ENCODE measurements at places on chromosomes 7 and 10. TPM values are rescaled to one million over a fixed set of nuclear protein-coding genes. Genes with fewer than 3 reads are reported as not detected.

NDUFA5 gene
- 30.8 TPM for total RNA-seq

RSBN1L gene
- total RNA-seq = 11.6 TPM

SAMD9L gene
- 5.2 TPM for total RNA-seq

HSPA12A gene
- total RNA-seq = 4.5 TPM

MGMT gene
- 28.2 TPM for total RNA-seq

SLC29A4 gene
- total RNA-seq = 13.9 TPM

EVX1 gene
- not detected for total RNA-seq

EGFR gene
- total RNA-seq = 31.8 TPM

PON3 gene
- total RNA-seq = 60.0 TPM

DNA sequence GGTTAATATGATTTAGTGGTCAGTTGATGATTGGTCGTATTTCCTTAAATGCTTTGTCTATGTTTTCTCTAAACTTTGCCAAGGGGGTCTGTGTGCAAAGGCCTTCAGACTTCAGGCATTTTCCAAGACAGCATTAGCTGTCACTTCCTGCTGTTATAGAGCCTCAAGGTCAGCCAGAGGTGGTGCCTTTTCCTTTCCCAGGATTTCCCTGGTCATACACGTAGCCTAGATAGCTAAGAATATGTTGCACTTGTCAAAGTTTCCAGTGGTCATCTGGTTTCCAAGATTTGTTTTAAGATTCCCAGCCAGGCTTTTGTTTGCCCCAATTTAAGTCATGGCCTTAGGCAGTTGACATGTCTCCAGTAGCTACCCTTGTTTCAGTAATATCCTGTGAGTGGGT lies 133.2 kb upstream of the IGFBP3 start:
- DNase-seq = no peak

- DNase-seq = no peak
Observed at GRCh38 chr7:139749545-139749944, 28.3 kb downstream of the HIPK2 start.

DNA sequence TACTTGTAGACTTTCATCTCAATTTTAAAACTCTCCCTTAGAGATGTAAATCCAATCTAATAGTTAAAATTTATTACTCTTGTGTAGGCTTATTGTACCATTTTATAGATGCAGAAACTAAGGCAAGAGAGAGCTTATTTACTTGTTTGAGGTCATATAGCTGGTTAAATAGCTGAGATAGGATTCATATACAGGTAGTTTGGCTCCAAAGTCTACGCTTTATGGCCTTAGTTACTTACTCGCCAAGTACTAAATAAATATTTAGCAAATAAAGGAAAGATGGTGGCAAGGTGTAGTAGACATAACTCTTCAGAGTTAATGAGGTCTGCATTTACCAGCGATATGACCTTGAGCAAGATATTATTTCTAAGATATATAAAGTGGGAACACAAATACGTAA lies 86.8 kb downstream of the HBP1 start:
- no peak for DNase-seq

- DNase-seq = no peak
Observed at GRCh38 chr10:5862360-5862961, 27.2 kb downstream of the ANKRD16 start.

GRCh38 chr7:152511736-152512135 lies 75.9 kb upstream of the KMT2C start:
- no peak for DNase-seq

GRCh38 chr7:47952224-47952623 lies 4.0 kb upstream of the PKD1L1 start:
- no peak for DNase-seq

DNA sequence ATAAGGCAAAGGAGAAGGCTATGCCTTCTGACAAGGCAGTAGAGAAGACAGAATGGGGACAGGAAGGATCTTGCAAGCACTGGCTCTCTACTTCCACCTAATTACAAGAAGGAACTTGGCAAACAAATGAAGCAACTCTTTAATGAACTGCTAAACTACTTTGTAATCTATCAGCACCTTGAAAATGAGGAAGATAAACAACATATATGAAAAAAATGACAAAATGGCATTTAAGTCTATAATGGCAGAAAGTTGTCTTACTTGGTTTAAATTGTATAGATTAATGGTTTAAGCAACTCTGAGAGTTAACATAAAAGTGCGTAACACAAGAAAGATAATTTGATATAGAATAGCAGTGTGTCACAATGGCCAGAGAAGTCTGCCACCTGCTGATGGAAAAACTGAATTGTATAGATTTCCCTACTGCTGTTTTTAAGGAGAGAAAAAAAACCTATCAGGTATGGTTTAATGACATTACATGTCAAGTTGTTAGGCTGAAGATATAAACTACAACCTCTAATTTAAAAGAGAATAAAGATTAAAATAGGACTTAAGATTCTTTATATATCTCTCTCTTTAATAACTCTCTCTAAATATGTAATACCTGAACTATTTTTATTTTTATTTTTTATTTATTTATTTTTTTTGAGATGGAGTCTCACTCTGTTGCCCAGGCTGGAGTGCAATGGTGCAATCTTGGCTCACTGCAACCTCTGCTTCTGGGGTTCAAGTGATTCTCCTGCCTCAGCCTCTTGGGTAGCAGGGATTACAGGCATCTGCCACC lies 11.8 kb downstream of the NT5C3A start:
- DNase-seq = no peak

DNA sequence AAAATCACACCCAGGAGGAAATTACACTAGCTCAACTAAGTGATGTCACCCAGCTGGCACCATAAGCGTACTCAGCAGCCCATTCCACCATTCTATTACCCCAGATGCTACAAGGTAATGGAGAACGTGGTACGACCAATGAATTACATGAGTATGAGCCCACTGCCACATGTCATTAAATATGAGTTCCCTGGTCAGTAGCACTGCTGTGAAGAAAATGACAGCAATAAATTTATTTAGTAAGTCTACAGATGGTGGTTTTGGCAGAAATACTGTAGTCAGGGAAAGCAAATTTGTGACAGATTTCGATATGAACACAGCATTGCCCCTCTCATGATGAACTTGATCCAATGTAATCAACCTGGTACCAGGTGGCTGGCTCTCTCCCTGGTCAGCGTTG lies 154.2 kb downstream of the VWC2 start:
- no peak for DNase-seq

DNA sequence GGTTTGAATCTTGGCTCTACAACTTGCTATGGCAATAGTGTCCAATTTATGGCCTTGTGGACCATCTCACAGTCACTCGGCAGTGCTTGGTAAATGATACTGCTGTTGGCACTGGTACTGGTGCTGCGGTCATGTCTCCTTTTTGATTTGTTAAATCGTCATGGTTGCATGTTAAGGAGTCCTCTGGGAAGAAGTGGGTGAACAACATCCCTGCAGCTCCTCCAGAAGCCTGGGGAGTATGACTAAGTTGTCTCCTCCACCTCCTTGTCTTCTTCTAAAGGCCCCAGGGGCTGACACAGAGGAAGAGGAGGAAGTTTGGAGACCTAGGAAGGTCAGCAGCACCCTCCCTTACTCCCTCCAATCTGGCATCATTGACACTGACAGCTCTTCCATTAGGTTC lies 8.5 kb downstream of the ITPRIP start:
- no peak for DNase-seq

DNA sequence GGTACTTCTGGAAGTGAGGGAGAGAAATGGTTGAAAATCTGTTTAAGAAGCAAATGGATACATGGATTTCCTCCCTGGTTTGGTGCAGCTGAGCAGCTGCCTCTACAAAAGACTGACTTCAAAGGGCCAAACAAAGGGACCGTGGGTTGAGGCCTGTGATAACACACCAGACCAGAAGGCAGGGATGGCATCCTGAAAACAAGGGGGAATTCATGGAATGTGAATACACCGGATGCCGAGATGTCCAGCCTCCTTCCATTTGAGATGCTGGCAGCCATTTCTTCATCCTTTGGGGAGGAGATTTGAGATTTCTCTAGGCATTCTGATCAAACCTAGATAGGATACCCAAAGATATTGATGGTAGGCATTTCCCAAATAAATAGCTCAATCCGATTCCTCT lies 36.9 kb downstream of the TAF3 start:
- no peak for DNase-seq

GRCh38 chr10:110396284-110396651 lies 91.5 kb upstream of the SMNDC1 start:
- DNase-seq = no peak

DNA sequence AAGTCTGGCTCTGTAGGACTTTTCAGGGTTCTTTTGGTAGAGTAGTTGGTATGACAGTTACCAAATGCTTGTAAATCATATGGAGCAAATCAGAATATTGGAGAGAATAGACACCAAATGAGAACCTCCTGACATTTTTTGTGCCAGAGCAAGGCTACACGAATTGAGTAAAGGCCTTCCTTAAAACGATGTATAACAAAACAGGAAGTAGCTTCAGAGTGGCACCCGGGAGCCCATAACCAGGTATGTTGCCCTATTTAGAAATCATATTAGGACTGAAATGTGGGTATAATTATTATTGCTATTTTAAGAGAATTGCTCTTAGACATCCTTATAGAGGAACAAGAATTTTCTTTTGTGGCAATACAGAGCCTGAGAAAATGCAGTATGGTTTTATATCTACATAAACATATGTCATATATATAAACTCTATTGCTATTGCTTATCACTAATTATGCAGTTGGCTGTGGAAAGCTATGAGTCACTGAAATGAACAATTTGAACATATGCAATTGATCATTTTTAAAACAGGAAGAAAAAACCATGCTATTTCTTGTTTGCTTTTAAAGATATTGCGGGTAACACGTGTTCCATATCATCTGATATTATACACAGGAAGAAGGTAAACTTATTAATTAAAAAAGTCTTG lies 197.4 kb upstream of the MTPN start:
- no peak for DNase-seq

DNA sequence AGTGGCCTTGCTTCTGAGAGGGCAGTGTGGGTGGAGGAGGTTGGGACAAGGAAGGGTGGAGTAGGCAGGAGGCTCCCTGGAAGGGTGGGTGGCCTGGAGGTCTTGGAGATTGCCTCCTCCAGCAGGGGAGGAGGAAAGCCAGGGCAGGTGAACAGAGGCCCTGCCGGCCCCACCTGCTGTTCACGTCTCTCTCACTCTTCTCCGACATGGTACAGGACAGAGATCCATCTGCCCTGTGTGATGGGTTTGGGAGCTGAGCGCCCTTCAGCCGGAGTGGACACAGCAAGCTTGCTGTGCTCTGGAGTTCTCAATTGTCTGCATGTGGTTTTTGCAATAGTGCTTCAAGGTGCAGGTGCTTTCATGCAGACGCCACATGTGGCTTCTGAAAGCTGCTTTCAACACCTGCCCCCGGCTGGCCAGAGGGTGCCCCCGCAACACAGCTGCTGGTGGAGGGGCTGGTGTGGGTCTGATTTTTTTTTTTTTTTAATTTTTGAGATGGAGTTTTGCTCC lies 82.8 kb upstream of the GNA12 start:
- DNase-seq = no peak

DNA sequence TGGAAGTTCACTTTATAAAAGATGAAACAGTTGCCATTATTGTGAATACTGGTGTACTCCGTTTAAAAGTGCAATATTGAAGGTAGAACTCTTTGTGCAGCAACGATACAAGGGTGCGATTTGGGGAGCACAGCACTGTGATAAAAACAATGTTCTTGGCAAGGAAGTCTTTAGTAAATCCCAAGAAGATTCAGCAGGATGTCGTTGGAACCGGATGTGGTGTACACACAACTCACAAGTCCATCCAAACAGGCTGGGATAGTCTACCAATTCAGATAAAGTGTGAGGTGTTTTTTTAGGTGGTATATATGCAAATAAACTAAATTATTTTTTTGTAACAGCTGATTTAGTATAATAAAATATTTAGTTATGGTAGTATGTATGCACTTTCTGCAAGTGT lies 46.7 kb downstream of the ZNF777 start:
- no peak for DNase-seq

GRCh38 chr10:126223512-126224067 lies 164.7 kb downstream of the ADAM12 start:
- no peak for DNase-seq

DNA sequence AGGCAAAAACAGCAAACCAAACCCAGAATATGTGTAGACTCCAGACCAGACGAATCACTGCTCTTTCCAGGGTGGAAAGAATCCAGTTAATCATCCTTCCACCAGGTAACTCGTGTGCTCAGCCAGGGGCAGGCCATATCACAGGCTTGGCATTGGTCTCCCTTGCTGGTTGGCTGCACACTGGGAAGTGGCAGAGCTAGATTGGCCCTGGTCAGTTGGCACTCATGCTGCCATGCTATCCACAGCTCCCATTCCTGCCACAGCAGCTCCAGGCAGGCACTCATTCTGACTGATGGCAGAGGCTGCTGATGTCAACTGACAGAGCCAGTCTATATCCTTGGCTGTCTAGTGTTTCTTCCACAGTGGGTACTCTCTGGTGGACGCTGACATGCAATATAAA lies 9.7 kb upstream of the GDF10 start:
- no peak for DNase-seq

GRCh38 chr7:101597941-101598340 lies 31.2 kb downstream of the MYL10 start:
- DNase-seq = no peak

- DNase-seq = no peak
Observed at GRCh38 chr7:129136887-129137642, 7.4 kb upstream of the TSPAN33 start.

GRCh38 chr7:131556053-131556908 lies at the start of gene PODXL:
TSS of gene PODXL (minus strand) at chr7:131556628. CDS start at chr7:131556359, 269 bp downstream.
- DNase-seq = peak; percentile 65

- DNase-seq = no peak
Observed at GRCh38 chr7:149642589-149642988, 130.8 kb downstream of the ZNF467 start.

- peak; percentile 40 for DNase-seq
Observed at GRCh38 chr10:61452655-61453641, at the start of gene TMEM26. TSS of gene TMEM26 (minus strand) at chr10:61453381. CDS start at chr10:61453081, 300 bp downstream.

DNA sequence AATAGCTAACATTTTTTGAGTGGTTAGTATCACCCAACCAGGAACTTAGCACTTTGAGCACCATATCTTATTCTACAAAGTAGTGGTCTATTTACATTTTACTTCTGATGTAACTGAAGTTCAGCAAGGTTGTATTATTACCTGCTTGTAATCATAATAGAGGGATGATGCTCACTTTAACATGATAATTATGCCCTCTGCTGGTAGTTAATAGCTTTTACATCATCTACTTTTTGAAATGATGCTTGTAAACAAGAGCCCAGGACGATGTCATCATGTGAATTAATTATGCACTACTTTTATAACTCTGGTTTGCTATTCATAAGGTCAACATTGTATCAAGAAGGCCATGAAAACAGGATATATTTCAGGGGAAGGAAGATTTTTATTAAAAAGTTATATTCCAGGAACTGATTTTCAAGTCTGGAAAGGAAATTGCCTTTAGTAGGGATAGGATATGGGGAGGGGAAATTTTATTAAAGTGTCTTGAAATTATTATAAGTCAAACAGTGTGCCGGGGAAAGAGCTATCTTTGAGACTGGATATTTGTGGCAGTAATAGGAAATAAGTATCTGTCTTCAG lies 80.3 kb upstream of the SCIN start:
- DNase-seq = no peak

GRCh38 chr10:81704596-81704995 lies 170.4 kb upstream of the NRG3 start:
- no peak for DNase-seq

- DNase-seq = no peak
Observed at GRCh38 chr10:130961506-130962239, 349.8 kb downstream of the TCERG1L start.

- no peak for DNase-seq
Observed at GRCh38 chr7:976901-977325, 1.6 kb upstream of the COX19 start.

Data from liver (tissue), 10 donors.